Activated naive CD8-positive, alpha-beta T cell treated with anti-CD3 and anti-CD28 coated beads, Interleukin-2, amount 50 U/mL, for 24 hours (primary cell): ENCODE measurements at places on chromosomes 12 and 14.

DNA sequence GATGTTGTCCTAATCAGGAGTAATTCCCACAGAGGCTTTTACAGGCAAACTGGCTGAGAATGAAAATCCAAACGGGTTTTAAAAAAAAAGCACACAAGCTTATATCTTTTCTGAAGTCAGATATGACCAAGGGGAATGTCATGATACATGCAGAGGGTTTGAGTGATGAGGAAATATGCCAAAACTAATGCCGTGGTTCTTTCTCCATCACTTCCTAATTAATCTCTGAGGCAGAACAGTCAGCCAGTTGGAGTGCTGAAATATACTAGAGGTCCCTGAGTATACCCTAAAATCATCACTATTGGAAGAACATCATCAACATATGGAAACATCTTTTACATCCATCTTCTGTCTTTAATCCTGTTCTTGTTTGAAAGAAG is 160.8 kb upstream of the FAR2 start:
- no peak for DNase-seq
- H3K27me3 ChIP-seq = peaks cover 6% of the 10 kb centered on the region
- no peak overlapping the region for H3K4me3 ChIP-seq
- no peak overlapping the region for H3K27ac ChIP-seq
- no peaks in the 10 kb centered on the region for H3K4me1 ChIP-seq

GRCh38 chr12:109795023-109795422 is 38.2 kb downstream of the TRPV4 start:
- DNase-seq = no peak
- peaks cover 8% of the 10 kb centered on the region for H3K27me3 ChIP-seq
- no peaks in the 10 kb centered on the region for H3K36me3 ChIP-seq
- no peaks in the 10 kb centered on the region for H3K4me1 ChIP-seq
- H3K27ac ChIP-seq = no peak overlapping the region

- H3K27ac ChIP-seq = no peak overlapping the region
- H3K4me1 ChIP-seq = no peaks in the 10 kb centered on the region
- no peaks in the 10 kb centered on the region for H3K27me3 ChIP-seq
- DNase-seq = no peak
These were observed 340.6 kb downstream of the PRKD1 start for GRCh38 chr14:29587046-29587445.

DNA sequence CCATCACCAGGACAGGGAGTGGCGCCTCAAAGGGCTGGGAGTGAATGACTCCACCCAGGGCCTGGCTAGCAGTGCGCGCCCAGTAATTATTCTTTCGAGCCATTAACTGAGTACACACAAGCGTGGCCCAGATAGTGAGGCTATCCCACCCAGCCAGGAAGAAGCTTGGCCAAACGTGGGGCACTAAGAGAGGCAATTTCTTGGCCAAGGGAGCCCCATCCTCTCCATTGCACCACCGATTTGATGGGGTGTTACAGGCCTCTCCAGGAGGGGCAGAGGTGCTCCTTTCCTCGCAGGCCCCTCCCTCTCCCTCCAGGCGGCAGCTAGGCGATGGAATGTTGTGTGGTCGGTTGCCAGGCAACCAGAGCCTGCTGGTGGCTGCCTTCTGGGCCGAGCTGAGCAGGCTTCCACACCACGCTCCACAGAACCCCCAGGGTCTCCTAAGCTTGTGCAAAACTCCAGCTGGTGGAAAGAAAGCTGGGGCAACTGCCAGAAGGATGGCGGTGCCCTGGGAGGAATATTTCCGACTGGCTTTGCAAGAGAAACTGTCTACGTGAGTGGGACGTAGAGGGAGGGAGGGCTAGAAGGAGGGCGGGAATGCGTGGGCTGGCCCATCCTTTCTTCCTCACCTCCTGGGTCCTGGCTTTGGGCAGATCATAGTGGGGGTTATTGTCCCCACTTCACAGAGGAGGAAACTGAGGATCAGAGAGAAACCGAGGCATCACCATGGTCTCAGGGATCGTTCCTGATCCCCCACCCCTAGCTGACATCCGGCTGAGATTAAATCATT is at the start of gene CFAP73:
CFAP73 (plus strand) TSS at position 364 of the 790 bp plus-strand sequence; CDS start at position 498, 134 bp downstream.
- H3K27ac ChIP-seq = no peak within 1 kb of the TSS
- peak; percentile 33 for DNase-seq
- H3K4me1 ChIP-seq = peaks cover 18% of the 10 kb centered on the region
- H3K36me3 ChIP-seq = no peaks in the 10 kb centered on the region

- no peak overlapping the region for H3K27ac ChIP-seq
- no peak for DNase-seq
- no peaks in the 10 kb centered on the region for H3K4me1 ChIP-seq
- no peaks in the 10 kb centered on the region for H3K36me3 ChIP-seq
These were observed 71.5 kb downstream of the BRMS1L start for GRCh38 chr14:35897616-35898111.

- H3K27me3 ChIP-seq = no peaks in the 10 kb centered on the region
- H3K4me1 ChIP-seq = no peaks in the 10 kb centered on the region
- H3K4me3 ChIP-seq = no peak overlapping the region
- H3K36me3 ChIP-seq = no peaks in the 10 kb centered on the region
These were observed 168.0 kb downstream of the RAD51B start for GRCh38 chr14:67987606-67988005.

- peaks cover 32% of the 10 kb centered on the region for H3K4me1 ChIP-seq
- no peak for DNase-seq
- H3K36me3 ChIP-seq = peaks cover 19% of the 10 kb centered on the region
- peak overlapping the region; percentile 59 for H3K27ac ChIP-seq
These were observed 3.1 kb upstream of the ATF7IP start for GRCh38 chr12:14362352-14362751.

DNA sequence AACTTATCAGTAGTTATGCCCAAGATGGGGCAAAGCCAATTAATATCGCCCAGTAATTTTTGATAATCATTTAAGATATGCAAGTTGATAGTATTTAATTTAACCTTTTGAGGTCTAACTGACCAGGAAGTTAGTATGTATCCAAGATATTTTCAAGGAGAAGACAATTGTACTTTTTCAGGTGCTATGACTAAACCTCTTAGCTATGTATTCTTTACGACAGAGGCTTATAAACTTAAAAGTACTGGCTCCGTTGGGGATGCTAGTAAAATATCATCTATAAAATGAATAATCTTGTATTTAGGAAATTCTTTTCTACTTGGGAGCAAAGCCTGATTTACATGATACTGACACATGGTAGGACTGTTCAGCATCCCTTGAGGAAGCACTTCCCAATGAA is 40.3 kb downstream of the TMTC3 start:
- H3K27ac ChIP-seq = no peak overlapping the region
- no peak overlapping the region for H3K4me3 ChIP-seq
- H3K36me3 ChIP-seq = peaks cover 63% of the 10 kb centered on the region
- H3K4me1 ChIP-seq = peaks cover 2% of the 10 kb centered on the region

- no peaks in the 10 kb centered on the region for H3K4me1 ChIP-seq
- H3K36me3 ChIP-seq = no peaks in the 10 kb centered on the region
- no peak for DNase-seq
- H3K4me3 ChIP-seq = no peak overlapping the region
These were observed 14.3 kb upstream of the KRT5 start for GRCh38 chr12:52534482-52534881.

DNA sequence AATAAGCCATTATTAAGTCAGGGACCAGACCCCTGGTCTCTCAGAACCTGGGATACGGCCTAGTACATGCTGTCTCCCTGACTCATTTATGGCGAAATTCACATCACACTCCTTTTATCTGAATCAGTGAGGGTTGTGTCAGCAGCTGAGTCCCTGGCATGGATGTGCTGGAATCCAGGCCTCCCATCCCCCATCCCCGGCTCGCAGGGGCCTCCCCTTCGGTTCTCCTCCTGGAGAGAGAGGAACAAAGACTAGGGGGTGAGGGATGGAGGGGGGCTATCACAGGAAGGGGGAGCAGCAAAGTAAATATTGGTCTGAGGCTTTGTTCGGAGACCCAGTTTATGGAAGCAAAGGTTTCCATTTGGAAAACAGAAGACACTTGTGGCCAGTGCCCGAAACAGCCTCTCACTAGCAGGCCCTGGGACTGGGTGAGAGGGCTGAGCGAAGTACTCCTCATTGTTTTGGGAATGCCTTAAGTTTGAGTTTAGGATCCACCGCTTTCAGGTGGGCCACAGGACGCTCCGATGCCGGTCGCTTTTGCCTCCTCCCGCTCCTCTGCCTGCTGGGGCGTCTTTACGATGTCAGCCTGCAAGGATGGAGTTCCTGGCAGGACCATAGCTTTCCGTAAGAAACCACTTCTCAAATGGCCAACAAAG is 145.0 kb downstream of the PRKCH start:
- H3K4me3 ChIP-seq = no peak overlapping the region
- no peak for DNase-seq
- H3K27ac ChIP-seq = peak overlapping the region; percentile 25
- no peaks in the 10 kb centered on the region for H3K27me3 ChIP-seq
- peaks cover 86% of the 10 kb centered on the region for H3K4me1 ChIP-seq
- H3K36me3 ChIP-seq = peaks cover 66% of the 10 kb centered on the region

GRCh38 chr12:58804749-58805148 is 115.6 kb downstream of the LRIG3 start:
- H3K4me3 ChIP-seq = no peak overlapping the region
- no peaks in the 10 kb centered on the region for H3K4me1 ChIP-seq
- DNase-seq = no peak
- H3K36me3 ChIP-seq = no peaks in the 10 kb centered on the region

DNA sequence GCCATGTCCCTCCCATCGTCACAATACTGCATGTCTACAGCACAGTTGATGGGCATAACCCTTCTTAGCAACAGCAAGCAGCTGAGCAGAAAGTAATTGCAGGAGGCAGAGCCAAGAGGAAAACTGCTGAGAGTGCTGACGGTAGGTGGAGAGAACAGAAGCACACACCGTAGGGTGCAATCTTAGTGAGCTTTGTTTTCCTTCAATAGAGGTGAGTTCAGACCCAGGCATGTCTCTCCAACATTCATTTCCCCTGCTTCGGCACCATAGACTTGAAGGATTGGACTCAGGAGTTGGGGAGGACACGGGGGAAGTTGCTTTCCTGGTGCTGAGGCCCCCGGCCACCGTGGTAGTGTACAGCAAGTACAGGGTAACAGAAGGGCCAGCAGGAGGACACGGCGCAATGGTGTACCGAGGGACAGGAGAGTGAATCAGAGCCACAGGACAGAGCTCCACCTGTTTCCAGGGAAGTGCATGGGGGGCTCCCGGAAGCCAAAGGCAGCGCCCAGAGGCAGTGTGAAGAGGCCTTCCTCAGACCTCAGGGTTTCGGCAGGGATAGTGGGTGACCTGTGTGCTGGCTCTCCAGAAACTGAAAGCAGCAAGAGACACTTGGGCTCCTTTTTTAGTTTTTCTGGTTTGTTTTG is 36.3 kb upstream of the SINHCAF start:
- no peaks in the 10 kb centered on the region for H3K36me3 ChIP-seq
- DNase-seq = peak; percentile 5
- peak overlapping the region; percentile 42 for H3K4me3 ChIP-seq
- H3K27me3 ChIP-seq = no peaks in the 10 kb centered on the region

DNA sequence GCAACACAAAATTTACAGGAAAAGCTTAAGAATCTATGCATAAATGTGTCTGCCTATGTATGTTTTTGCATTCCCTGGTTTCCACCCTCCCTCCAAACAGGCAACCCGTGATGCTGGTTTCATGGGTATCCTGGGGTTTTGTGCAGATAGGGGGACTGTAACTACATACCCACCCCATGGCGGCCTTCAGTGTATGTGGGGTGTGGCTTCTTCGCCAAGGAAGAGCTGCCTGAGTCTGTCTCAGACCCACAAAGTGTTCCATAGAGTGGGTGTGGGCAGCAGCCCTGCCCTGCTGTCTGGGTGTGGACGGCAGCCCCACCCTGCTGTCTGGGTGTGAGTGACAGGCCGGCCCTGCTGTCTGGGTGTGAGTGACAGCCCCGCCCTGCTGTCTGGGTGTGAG is 174.8 kb downstream of the ADGRD1 start:
- H3K4me1 ChIP-seq = peaks cover 1% of the 10 kb centered on the region
- no peak for DNase-seq
- no peaks in the 10 kb centered on the region for H3K36me3 ChIP-seq
- H3K4me3 ChIP-seq = no peak overlapping the region
- no peak overlapping the region for H3K27ac ChIP-seq
- no peaks in the 10 kb centered on the region for H3K27me3 ChIP-seq

GRCh38 chr14:68794851-68795596 is 2.2 kb upstream of the ZFP36L1 start:
- no peak for DNase-seq
- H3K27me3 ChIP-seq = peaks cover 3% of the 10 kb centered on the region
- H3K4me1 ChIP-seq = peaks cover 58% of the 10 kb centered on the region

DNA sequence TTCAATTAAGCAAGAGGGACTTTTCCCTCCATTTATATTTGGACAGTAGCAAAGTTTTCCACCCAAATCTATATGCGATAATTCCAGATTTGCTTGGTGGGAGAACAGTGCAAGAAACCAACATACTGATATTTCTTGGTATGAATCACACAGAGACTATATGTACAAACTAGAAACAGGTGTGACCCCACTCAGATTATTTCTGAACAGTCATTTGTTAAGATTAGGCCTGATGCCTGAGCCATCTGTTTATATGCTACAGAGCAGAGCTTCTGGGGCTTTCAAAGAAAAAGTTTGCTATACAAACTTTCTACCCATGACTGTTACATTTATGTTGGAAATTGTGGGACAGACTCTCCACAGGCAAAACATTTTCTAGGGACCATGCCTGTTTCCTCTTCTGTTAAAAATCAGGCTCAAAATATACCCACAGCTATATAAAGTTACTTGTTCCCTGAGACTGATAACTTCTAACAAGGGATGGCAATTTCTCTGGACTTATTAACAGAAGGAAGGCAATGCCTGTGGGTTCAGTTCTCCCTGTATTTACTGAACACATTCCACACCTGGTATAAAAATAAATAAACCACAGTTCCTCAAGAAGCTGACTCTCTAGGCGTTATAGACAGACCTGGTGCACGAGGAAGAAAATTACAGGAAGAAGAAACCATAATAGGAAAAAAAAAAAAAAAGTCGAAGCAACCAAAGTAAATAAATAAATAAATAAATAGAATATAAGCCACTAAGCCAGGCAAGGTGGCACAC is 8.0 kb downstream of the PTPN21 start:
- no peak overlapping the region for H3K27ac ChIP-seq
- H3K27me3 ChIP-seq = peaks cover 11% of the 10 kb centered on the region
- H3K4me1 ChIP-seq = peaks cover under 1% of the 10 kb centered on the region

DNA sequence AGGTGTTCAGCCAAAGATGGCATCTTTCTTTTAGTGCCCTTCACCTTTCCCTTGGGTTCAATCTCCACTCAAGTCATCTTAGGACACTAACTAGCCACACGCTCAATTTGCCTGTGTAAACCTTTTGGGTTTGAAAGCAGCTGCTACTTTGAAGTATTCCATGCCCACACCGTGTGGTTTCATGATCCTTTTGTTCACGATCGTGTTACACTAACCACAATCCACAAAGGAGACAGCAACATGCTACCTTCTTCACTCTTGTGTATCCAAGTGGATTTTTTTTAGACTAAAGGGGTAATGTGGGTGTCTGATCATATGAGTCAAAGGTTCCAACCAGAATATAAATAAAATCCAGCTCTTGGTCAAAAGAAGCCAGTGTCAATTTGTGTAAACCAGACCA is 122.7 kb upstream of the FAR2 start:
- H3K36me3 ChIP-seq = no peaks in the 10 kb centered on the region
- H3K4me1 ChIP-seq = peaks cover 8% of the 10 kb centered on the region
- H3K4me3 ChIP-seq = no peak overlapping the region
- H3K27me3 ChIP-seq = peaks cover 6% of the 10 kb centered on the region

- H3K36me3 ChIP-seq = no peaks in the 10 kb centered on the region
- no peak overlapping the region for H3K4me3 ChIP-seq
- no peak overlapping the region for H3K27ac ChIP-seq
- H3K27me3 ChIP-seq = peaks cover 13% of the 10 kb centered on the region
- no peak for DNase-seq
- H3K4me1 ChIP-seq = peaks cover 3% of the 10 kb centered on the region
These were observed 34.8 kb downstream of the KCNK13 start for GRCh38 chr14:90096566-90096965.
